ENCODE measurements at places on chromosomes 16 and 17.

- no peak for DNase-seq
These were observed at the start of gene ZNF319 for GRCh38 chr16:57999971-58000705. ZNF319 (minus strand) TSS chr16:58000672; CDS start chr16:57998265, 2,407 bp downstream.

GRCh38 chr17:12282056-12282455, 261.4 kb downstream of the MAP2K4 start:
- DNase-seq: no peak

DNA sequence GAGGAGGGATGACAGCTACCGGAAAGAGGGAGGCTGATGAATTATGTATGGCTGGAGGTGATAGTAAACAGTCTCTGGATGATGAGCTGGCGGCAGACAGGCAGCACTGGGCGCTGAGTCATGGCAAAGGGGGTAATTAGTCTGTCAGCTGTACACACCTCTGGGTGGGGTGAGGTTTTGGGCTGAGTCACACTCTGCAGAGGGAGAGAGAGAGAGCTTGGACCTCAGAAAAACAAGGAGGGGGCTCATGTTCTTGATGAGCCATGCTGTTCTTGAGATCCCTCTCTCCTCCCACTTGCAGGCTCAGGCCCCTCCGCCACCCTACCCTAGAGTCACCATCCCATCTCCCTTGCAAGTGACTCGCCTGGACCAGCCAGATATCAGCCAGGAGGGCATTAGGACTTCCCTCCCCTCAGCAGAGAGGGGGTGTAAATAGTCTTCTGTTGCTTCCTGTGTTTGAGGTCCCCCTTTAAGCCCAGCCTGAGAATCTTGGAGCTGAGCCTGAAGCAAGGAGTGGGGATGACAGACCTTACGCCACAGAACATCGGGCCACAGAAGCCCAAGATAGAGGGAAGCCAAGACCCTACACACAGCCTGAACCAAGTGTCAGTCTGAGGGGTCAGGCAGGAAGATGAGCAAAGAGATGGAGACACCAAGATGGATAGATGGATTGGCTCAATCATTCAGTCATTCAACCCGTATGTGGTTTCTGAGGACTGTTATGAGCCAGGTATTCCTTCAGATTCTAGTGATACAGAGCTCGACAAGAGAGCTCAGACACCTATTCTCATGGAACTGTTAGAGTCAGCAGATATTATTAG, 383.2 kb upstream of the CCL2 start:
- peak; percentile 81 for DNase-seq

- peak; percentile 84 for DNase-seq
These were observed 1.6 kb upstream of the DUSP14 start for GRCh38 chr17:37488009-37488604.

DNA sequence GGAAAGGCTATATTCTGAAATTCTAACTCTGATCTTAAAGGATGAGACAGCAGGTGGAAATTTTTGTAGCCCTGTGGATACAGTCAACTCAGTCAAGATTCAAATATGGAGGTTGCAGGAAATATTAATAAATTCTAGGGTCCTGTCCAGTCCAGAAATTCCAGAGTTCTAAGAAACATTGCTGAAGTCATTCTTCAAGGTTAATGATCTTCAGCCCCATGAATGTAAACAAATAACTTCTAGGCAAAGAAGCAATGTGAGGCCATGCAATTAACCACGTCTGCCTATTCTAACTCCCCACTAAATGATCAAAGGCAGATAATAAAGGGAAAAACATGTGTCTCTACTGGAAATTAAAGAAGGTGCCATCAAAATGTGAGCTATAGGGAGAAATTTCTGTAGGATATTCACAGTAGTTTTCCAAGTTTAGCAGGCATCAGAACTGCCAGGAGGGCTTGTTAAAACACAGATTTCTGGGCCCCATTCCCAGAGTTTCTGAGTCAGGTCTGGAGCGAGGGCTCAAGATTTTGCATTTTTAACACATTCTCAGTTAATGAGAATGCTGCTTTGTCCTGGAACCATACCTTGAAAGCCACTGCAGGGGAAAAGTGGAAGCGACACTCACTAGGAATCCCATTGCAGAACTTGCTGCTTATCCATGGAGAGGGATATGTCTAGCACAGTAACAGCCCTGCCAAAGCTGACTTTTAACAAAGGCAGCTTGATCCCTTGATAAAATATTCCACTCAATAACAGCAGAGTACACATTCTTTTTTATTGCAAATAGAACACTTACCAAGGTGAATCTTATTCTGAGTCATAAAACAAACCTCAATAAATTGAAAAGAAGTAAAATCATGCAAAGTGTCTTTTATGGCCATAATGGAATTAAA, 61.8 kb downstream of the DNAH3 start:
- no peak for DNase-seq

- no peak for DNase-seq
These were observed 16.2 kb downstream of the PSMD3 start for GRCh38 chr17:39996800-39997199.

- no peak for DNase-seq
These were observed 23.5 kb downstream of the SGSH start for GRCh38 chr17:80196652-80197051.

DNA sequence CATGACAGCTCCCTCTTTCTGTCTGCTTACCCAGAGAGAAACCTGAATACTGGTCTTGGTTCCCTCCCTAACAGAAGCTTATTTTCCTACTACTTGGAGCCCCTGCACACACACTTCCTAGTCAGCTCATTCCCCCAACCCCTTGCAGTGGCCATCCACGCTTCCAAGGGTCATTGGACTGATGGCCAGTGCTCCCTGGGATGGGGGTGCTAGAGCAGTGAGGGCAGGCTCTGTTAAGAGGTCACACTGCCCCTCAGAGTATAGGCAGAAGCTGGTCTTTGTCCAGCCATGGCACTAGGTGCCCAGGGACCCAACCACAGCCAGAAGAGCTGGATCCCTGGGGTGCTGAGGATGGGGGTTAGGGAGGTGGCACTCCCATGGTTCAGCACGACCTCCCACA, 12.5 kb downstream of the DRC3 start:
- DNase-seq: no peak

- DNase-seq: no peak
These were observed 10.8 kb upstream of the TAOK1 start for GRCh38 chr17:29379084-29379991.

GRCh38 chr17:1455291-1455796, 688 bp downstream of the CRK start:
- peak; percentile 60 for DNase-seq

GRCh38 chr17:82587234-82588086, 60.8 kb downstream of the WDR45B start:
- DNase-seq: no peak

- DNase-seq: no peak
These were observed 217.8 kb upstream of the PMFBP1 start for GRCh38 chr16:72389791-72390190.

DNA sequence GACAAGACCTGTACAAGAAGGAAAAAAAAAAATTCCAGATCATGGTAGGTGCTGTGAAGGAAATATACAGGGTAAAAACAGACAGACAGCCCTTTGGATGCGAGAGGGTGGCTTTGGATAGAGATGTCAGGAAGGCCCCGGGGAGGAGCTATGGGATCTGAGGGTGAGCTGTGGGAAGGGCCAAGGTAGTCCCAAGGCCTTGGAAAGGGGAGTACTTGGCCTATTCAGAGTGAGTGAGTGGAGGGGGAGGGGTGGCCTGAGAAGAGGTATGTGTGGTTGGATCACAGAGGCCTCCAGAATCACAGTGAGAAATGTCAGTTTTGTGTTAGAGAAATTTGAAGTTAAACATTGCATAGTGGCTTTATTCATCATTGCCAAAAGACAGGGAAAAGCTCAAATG, 31.2 kb upstream of the AKTIP start:
- no peak for DNase-seq

- DNase-seq: no peak
These were observed 88.4 kb downstream of the PLXDC1 start for GRCh38 chr17:39062846-39063680.

- DNase-seq: no peak
These were observed 46.4 kb downstream of the SLC47A1 start for GRCh38 chr17:19579867-19580565.

GRCh38 chr16:53839150-53839549, 135.2 kb downstream of the FTO start:
- no peak for DNase-seq

- DNase-seq: no peak
These were observed 14.2 kb downstream of the CTRB2 start for GRCh38 chr16:75192606-75193264.

GRCh38 chr17:44830359-44831288, 537 bp upstream of the GJC1 start:
- no peak for DNase-seq

- no peak for DNase-seq
These were observed 911.6 kb upstream of the EEF2KMT start for GRCh38 chr16:6009151-6009550.

GRCh38 chr16:79598348-79599181, 2.0 kb downstream of the MAF start:
- peak; percentile 16 for DNase-seq

- DNase-seq: no peak
These were observed 1.1 kb downstream of the TSEN54 start for GRCh38 chr17:75517297-75517865.

- DNase-seq: no peak
These were observed 5.3 kb downstream of the GPRC5B start for GRCh38 chr16:19879241-19879792.

DNA sequence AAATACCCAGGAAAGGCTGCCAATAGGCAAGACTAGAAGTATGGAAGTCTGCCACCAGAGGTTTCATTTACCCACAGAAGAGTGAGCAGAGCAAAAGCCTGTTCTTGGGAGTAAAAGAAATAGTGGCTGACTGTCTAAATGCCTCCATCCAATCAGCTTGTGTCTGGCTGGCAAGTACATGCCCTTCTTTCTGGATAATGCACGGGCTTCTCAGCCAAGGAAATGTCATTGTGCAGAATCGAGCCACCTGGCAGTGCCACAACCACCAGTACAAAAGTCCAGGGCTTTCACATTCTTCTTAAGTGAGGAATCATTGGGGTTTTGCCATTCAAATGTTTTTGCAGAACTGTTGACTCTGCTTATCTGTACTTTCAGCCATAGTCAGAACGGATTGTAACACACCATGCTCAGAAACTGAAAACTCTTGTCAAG, 10.1 kb upstream of the ERCC4 start:
- DNase-seq: no peak

- DNase-seq: no peak
These were observed 8.7 kb upstream of the PYY start for GRCh38 chr17:43962479-43962878.

GRCh38 chr17:5408186-5408585, 11.3 kb downstream of the NUP88 start:
- DNase-seq: no peak

- DNase-seq: peak; percentile 10
These were observed 27.4 kb upstream of the CACNA1H start for GRCh38 chr16:1125471-1125870.

DNA sequence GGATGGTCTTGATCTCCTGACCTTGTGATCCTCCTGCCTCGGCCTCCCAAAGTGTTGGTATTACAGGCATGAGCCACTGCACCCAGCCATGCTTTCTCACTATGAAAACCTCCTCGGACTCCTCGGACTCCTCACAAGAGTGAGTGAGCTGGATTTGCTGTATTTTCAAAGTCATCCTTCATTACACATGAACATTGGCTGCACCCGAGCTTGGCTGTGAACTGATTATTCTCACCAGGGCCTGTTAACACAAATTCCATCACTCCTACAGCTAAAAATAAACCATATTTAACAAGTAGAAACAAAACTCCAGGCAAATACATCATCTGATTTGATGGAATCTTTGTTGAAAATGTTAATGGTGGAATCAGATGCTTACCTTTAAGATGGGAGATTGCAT, 50.3 kb downstream of the PITPNC1 start:
- no peak for DNase-seq

GRCh38 chr16:67156143-67156844, 3.4 kb downstream of the TRADD start:
- DNase-seq: no peak

DNA sequence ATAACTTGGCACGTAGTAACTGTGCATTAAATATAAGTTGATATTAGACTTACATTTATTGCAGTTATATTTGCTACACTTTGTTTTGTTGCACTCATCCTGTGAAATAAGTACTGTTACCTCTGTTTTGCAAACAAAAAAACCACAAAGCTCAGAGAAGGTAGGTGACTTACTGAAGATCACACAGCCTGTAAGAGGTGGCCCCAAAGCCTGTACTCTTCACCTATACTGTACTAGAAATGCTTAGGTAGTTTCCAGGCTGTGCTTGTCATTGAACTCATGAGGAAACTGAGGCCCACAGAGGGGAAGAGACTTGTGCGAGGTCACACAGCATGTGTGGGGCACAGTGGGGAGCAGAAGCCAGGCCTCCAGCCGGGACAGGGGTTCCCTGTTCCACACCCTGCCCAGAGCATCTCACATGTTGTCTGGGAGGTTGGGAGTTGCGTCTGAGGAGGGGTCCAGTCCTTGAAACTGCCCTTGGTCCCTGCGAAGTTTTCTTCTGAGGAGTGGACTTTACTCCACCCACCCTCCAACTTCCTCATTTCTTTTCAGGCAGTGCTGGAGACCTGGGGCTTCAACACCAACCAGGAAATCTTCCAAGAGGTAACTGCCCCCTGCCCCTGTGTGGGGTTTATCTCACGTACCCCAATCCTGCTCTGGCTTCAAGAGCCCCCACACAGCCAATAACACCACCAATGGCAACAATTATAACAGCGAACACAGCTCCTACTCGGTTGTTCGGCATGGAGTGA, 13.0 kb downstream of the CETP start:
- peak; percentile 60 for DNase-seq

DNA sequence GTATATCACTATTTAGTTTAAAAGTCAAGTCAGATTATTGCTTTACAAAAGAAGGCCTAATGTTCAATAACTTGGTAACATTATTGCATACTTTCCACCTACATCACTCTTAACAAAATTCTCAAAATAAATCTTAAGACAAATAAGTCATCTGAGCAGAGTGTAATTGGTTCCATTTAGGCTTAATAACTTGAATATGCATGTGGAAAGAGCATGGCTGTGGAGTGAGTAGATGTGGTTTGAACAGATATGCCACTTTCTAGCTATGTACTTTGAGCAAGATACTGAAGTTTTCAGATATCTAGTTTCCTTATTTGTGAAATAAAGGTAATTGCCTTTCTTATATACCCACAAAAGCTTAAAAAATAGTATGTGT, 6.7 kb upstream of the EVI2A start:
- DNase-seq: no peak

DNA sequence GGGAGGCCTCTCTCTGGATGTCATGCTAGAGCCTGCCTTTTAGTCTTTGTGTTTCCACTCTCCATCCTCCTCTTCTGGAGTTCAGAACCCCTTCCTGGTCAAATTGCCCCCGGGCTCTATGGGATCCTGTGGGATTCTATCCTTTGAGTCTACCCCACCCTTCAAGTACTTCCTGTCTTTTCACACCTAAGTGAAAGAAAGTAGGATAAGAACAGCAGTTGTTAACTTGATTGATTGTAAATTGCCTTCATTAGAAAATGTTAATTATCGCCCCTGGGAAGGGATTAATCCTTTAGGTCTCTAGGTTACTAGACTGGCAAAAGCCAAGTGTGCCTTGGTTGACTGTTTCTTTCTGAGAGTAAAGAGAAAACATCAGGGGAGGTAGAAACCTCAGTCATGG, 30.1 kb downstream of the PRKCB start:
- no peak for DNase-seq

All from OCI-M1 (cell line).